ENCODE measurements at places on chromosomes 3 and 15.

DNA sequence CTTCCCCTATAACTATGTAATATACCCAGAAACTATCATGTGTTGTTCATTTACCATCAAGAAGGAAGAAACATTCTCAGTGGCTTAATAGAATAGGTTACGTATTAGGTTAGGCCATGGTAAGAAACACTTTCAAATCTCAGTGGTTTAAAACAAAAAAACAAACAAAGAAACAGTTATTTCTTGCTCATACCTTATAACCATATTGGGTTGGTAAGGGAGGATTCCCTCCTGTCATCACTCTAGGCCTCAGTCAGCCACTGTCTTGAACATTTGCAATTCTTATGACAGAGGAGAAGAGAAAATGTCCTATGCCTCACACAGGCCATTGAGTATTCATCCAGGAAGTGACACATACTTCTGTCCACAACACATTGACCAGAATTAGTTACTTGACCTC, 727.7 kb upstream of the NECTIN3 start:
- no peaks in the 10 kb centered on the region for H3K36me3 ChIP-seq
- H3K4me1 ChIP-seq: no peaks in the 10 kb centered on the region
- no peak overlapping the region for H3K27ac ChIP-seq
- H3K4me3 ChIP-seq: no peak overlapping the region
- no peak for DNase-seq
- no peaks in the 10 kb centered on the region for H3K27me3 ChIP-seq

- no peak for DNase-seq
- peaks cover 17% of the 10 kb centered on the region for H3K27me3 ChIP-seq
- no peaks in the 10 kb centered on the region for H3K36me3 ChIP-seq
- no peak overlapping the region for H3K4me3 ChIP-seq
Measured at GRCh38 chr3:127211118-127212060, 18.5 kb downstream of the PRR23E start.

GRCh38 chr15:101382544-101382943, 87.5 kb upstream of the SNRPA1 start:
- no peaks in the 10 kb centered on the region for H3K4me1 ChIP-seq
- DNase-seq: no peak
- H3K4me3 ChIP-seq: no peak overlapping the region
- no peaks in the 10 kb centered on the region for H3K27me3 ChIP-seq

GRCh38 chr3:19248767-19249166, 100.5 kb downstream of the KCNH8 start:
- DNase-seq: no peak
- no peaks in the 10 kb centered on the region for H3K4me1 ChIP-seq
- no peak overlapping the region for H3K27ac ChIP-seq
- H3K36me3 ChIP-seq: no peaks in the 10 kb centered on the region
- H3K27me3 ChIP-seq: no peaks in the 10 kb centered on the region
- no peak overlapping the region for H3K4me3 ChIP-seq

GRCh38 chr3:54790051-54790450, 137.8 kb downstream of the LRTM1 start:
- no peaks in the 10 kb centered on the region for H3K36me3 ChIP-seq
- no peaks in the 10 kb centered on the region for H3K4me1 ChIP-seq

DNA sequence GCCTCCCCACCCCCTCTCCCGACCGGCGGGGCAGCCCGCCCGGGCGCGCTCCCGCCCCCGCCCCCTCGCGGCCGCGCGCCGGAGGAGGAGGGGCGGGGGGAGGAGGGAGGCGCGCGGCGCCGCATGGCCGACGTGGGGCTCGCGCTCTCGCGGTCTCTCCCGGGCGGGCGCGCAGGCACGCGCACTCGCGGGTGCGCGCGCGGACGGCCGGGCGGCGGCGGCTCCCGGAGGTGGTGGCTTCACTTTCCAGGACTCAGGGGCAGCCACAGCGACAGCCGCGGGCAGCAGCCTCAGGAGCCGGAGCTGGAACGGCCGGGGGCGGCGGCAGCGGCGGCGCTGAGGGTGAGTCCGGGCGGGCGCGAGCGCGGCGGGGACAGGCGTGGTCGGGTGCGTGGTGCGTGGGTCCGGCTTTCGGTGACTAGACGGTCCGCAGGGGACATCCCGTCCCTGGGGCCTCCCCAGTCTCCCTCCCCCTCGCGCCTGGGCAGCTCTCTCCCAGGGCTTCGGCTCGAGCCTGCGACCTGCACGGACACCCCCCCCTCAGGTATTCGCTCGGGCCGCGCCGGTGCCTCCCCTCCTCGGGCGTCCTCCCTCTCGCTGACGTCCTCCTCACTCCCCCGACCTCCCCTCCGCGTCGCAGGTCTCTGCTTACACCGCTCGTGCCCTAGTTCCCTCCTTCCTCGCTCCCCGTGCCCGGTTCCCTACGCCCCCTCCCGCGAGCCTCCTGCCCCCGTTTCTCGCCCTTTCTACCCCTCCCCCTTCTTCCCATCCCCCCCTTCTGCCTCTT, at the start of gene UBE2E2:
UBE2E2 (plus strand) TSS at position 407 of the 787 bp plus-strand sequence.
- H3K27me3 ChIP-seq: no peaks in the 10 kb centered on the region
- H3K36me3 ChIP-seq: no peaks in the 10 kb centered on the region
- peak within 1 kb of the TSS; percentile 66 for H3K27ac ChIP-seq
- DNase-seq: peak; percentile 74
- H3K4me1 ChIP-seq: peaks cover 10% of the 10 kb centered on the region
- peak within 1 kb of the TSS; percentile 86 for H3K4me3 ChIP-seq

DNA sequence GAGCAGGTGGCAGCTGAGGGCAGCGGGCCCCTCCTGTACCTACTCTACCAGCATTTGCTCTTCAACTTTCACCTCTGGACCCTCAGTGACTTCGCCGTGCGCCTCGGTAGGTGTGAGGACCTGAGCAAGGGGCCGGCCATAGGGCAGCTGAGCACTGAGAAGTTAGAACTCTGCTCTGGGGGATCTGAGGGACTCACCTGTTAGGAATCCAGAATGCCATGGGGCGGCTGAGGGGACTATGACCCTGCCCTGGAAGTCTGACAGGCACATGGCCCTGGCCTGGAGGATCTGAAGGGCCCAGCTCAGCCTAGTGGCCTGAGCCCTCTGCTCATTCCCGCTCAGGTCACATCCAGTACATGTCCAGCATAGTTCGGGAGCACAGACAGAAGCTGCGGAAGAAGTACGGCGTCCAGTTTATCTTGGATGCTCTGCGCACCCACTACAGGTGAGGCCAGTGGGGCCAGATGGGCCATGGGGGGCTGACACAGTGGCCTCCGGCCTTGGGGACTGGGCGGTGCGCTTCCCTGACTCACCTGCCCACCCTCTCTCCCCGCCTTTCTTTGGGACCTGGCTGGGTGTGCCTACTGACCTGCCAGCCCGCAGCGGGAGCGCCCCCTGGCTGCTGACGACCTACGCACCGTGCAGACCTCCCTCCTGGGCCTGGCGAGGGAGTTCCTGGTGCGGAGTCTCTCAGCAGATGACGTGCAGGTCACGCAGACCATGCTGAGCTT, 18.8 kb downstream of the NBEAL2 start:
- H3K36me3 ChIP-seq: no peaks in the 10 kb centered on the region
- H3K4me1 ChIP-seq: no peaks in the 10 kb centered on the region
- no peak overlapping the region for H3K4me3 ChIP-seq
- H3K27ac ChIP-seq: no peak overlapping the region
- peak; percentile 89 for DNase-seq

GRCh38 chr15:38678281-38678680, 113.7 kb upstream of the RASGRP1 start:
- DNase-seq: no peak
- H3K27ac ChIP-seq: no peak overlapping the region
- no peak overlapping the region for H3K4me3 ChIP-seq
- no peaks in the 10 kb centered on the region for H3K36me3 ChIP-seq
- no peaks in the 10 kb centered on the region for H3K4me1 ChIP-seq

GRCh38 chr15:71182522-71182921, 67.3 kb downstream of the THSD4 start:
- no peak overlapping the region for H3K4me3 ChIP-seq
- no peak for DNase-seq
- H3K27me3 ChIP-seq: no peaks in the 10 kb centered on the region
- H3K4me1 ChIP-seq: peaks cover 23% of the 10 kb centered on the region

- DNase-seq: no peak
- H3K4me1 ChIP-seq: no peaks in the 10 kb centered on the region
Measured at GRCh38 chr15:57245130-57245529, 131.2 kb upstream of the CGNL1 start.

DNA sequence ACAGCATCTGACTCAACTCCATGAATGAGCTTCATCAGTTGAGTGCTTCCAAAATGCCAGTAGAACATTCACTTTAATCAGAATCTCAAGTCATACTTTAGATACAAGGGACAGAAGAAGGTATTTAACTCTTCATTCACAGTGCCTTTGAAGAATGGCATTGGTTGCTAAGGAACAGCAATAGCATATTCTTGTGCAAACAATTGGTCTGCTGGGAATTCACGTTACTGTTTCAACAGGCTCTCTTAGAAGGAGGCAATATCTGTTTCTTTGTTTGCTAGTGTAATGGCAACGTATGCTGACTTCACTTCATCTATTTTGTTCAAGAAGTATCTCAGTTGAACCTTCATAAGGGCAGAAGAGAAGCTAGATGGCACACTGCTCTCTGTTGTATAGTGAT, 113.9 kb downstream of the TMEM108 start:
- no peaks in the 10 kb centered on the region for H3K4me1 ChIP-seq
- no peak overlapping the region for H3K4me3 ChIP-seq
- no peaks in the 10 kb centered on the region for H3K36me3 ChIP-seq
- H3K27ac ChIP-seq: no peak overlapping the region
- H3K27me3 ChIP-seq: no peaks in the 10 kb centered on the region

DNA sequence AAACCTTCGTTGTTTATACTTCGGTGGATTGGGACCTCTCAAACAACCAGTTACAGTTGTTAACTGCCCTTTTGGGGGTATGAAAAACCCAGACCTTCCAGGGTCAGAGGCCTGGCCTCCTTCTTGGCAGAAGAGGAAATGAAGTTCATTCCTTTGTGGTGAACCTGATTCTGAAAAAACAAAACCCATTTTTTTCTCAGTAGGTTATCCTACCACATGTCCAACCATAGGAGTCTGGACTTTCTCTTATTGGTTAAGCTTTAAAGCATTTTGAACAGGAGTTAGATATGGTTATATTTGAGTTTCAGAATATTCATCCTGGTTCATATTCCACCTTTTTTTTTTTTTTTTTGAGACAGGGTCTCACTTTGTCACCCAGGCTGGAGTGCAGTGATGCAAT, 7.2 kb upstream of the LACTB start:
- no peak overlapping the region for H3K4me3 ChIP-seq
- no peaks in the 10 kb centered on the region for H3K27me3 ChIP-seq
- DNase-seq: no peak
- H3K27ac ChIP-seq: no peak overlapping the region

All from adrenal gland (tissue), 19 donors.